ENCODE measurements at places on chromosomes 3 and 15.

GRCh38 chr3:194272221-194272620 lies 78.9 kb downstream of the CPN2 start:
- DNase-seq, result no peak

- no peak for DNase-seq
Measured at GRCh38 chr3:104831071-104831470, 535.6 kb upstream of the ALCAM start.

DNA sequence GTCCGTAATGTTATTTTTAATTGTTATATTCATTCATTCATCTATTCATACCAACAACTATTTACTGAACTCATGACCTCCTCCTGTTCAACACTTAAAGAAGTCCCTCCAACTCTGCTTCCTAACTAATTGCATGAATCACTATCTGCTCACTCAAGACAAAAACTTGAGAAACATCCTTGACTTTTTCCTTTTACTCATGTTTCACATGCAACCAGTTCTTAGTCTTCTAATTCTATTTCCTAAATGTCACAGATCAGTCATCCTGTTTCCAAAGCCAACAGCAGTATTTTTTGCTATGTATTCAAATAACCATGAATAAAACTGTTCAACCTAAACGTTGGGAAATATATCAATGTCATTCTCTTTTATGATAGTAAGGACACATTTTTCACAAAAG lies 124.6 kb upstream of the GBE1 start:
- DNase-seq, result no peak

GRCh38 chr3:170494766-170495165 lies 76.1 kb downstream of the CLDN11 start:
- no peak for DNase-seq

GRCh38 chr15:80730926-80731325 lies 35.8 kb downstream of the ABHD17C start:
- DNase-seq, result no peak

GRCh38 chr3:53890726-53891475 lies 758 bp downstream of the SELENOK start:
- no peak for DNase-seq

- no peak for DNase-seq
Measured at GRCh38 chr15:100520132-100520921, 8.4 kb downstream of the CERS3 start.

- no peak for DNase-seq
Measured at GRCh38 chr3:175672119-175672689, 813.1 kb downstream of the NAALADL2 start.

All from stimulated activated CD8-positive, alpha-beta memory T cell treated with anti-CD3 and anti-CD28 coated beads, Interleukin-4, amount 100 ng/mL, for 4 hours (primary cell).